Lower lobe of right lung (tissue), 2 donors: ENCODE measurements at places on chromosomes 13 and 19. TPM values are rescaled to one million over a fixed set of nuclear protein-coding genes. Genes with fewer than 3 reads are reported as not detected.

HOMER3 gene
- 20.5 TPM for total RNA-seq

ZNF345 gene
- total RNA-seq = 7.0 TPM

CYP4F8 gene
- not detected for total RNA-seq

DENND1C gene
- total RNA-seq = 15.1 TPM

PABPC3 gene
- total RNA-seq = 0.18 TPM

PNMA8C gene
- total RNA-seq = 0.18 TPM

GRCh38 chr13:40433577-40433976 lies 232.9 kb downstream of the FOXO1 start:
- no peak for DNase-seq
- H3K4me1 ChIP-seq = peaks cover 8% of the 10 kb centered on the region

GRCh38 chr19:42108527-42109389 lies 23.5 kb downstream of the POU2F2 start:
- DNase-seq = peak; percentile 83
- H3K27me3 ChIP-seq = no peaks in the 10 kb centered on the region
- no peak overlapping the region for H3K27ac ChIP-seq
- H3K36me3 ChIP-seq = no peaks in the 10 kb centered on the region
- H3K4me1 ChIP-seq = no peaks in the 10 kb centered on the region
- H3K4me3 ChIP-seq = no peak overlapping the region

DNA sequence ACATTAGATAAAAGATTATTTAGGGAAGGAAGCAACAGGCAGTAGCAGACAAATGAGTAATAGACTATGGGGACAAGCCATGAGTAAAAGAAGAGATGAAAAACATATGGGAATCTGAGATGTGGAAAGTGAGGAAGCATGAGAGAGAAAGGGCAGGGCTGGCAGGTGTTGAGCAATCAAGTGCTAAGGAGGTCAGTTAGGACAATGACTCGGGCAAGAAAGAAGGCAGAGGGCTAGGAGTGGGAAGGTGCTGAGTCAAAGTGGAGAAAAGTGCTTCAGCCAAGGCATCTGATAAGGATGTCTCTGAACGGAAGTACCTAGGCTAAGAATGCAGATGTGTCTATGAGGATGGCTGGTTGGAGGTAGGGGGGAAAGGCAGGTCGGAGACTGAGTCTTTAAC lies 291.9 kb upstream of the HTR2A start:
- no peak for DNase-seq
- no peaks in the 10 kb centered on the region for H3K4me1 ChIP-seq
- H3K36me3 ChIP-seq = no peaks in the 10 kb centered on the region
- no peak overlapping the region for H3K4me3 ChIP-seq
- H3K27ac ChIP-seq = no peak overlapping the region

GRCh38 chr13:49550942-49551644 lies 34.3 kb downstream of the RCBTB1 start:
- peaks cover 78% of the 10 kb centered on the region for H3K36me3 ChIP-seq
- no peaks in the 10 kb centered on the region for H3K27me3 ChIP-seq
- no peak for DNase-seq
- H3K4me1 ChIP-seq = no peaks in the 10 kb centered on the region
- no peak overlapping the region for H3K4me3 ChIP-seq

- no peak overlapping the region for H3K4me3 ChIP-seq
- no peak for DNase-seq
- H3K27me3 ChIP-seq = no peaks in the 10 kb centered on the region
- no peaks in the 10 kb centered on the region for H3K4me1 ChIP-seq
- H3K27ac ChIP-seq = no peak overlapping the region
These were observed 27.5 kb downstream of the VRK3 start for GRCh38 chr19:49997709-49998108.

DNA sequence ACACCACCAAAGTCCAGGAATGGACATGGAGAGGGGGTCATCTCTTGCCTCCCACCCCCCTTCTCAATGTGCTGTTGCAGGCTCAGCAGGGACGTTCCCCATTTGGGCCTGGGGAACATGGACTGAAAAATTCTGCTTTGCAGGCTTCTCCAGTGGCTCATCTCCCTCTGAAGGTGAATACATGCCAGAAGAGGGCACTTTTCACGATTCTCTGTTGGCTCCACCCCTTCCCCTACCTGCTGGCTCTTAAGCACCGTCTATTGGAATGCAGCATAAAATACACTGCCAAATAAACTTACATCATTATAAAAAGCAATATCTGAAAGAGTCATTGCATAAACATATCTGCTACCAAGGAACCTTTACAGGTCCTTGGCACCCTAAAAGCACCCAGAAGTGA lies 35.7 kb downstream of the NHLRC3 start:
- no peaks in the 10 kb centered on the region for H3K36me3 ChIP-seq
- no peaks in the 10 kb centered on the region for H3K27me3 ChIP-seq
- H3K27ac ChIP-seq = no peak overlapping the region
- H3K4me1 ChIP-seq = no peaks in the 10 kb centered on the region
- no peak overlapping the region for H3K4me3 ChIP-seq

DNA sequence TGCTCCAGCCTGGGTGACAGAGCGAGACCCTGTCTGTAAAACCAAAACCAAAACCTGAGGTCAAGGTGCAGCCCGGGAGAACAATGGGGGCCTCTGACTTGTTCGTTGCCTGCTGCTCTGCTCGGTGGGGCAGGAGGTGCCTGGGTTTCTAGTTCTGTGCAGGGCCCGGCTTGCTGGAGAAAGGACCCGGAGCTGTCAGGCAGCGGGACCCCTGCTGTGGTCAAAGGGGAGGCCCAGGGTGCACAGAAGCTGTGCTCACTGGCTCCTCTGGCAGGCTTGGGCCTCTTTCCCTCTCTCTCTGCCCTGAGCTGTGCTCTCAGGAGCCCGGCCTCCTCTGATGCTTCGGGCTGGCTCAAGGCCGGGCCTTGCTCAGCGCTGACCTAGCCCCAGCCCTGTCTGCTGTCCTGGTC lies 3.5 kb downstream of the LRP3 start:
- peaks cover 6% of the 10 kb centered on the region for H3K27me3 ChIP-seq
- H3K36me3 ChIP-seq = no peaks in the 10 kb centered on the region
- H3K27ac ChIP-seq = no peak overlapping the region
- DNase-seq = no peak
- H3K4me1 ChIP-seq = peaks cover 9% of the 10 kb centered on the region

DNA sequence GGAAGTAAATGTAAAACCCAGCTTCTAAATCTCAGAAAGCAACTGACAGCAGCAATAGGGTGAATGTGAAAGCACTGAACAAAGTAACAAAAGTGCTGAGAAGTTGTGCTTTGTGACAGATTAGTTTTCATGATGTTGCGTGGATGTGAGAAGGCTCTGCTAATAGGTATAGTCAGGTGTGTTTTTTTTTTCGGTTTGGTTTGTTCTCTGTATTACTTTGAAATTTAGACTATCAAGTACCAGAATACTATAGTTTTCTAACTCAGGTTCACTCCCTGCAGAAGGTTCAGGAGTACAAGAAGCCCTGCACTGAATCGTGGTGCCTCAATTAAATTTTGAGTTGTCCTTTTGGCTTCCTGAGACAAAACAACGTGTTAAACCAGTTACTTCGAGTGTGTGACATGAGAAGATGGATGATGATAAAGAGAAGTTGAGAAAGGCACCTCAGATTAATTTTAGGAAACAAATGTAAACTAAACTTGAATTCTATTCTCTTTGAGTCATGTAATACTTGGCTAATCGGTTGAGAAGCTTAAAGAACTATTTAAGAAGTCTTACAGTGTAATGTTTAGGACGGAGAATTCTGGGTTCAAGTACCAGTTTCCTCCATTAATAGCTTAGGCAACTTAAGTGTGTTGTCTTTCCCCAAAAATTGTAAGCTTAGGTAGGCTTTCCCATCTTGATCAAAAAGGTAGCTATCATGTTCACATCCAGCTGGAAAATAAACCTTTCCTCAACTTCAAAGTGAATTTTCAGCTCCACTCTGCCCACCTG lies 10.3 kb downstream of the MIR17HG start:
- H3K27me3 ChIP-seq = no peaks in the 10 kb centered on the region
- DNase-seq = no peak
- no peak overlapping the region for H3K4me3 ChIP-seq
- H3K27ac ChIP-seq = no peak overlapping the region

DNA sequence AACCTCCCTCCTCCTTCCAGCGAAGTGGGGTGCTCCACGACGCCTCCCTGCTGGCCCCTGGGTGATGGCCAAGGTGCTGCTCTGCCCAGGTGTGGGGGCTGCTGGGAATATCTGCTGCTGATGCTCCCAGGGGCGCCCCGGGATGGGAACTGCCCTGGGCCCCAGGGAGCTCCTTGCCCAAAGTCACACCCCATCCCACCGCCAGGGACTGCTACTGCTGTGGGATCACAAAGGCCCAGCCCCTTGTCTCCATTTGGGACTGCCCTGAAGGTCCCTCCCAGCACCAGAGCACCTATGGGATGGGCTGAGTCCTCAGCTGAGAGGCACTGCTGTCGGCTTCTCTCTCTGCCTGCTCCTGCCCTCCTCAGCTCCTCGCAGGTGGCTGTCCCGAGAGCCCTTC lies 19.0 kb downstream of the CHST8 start:
- peak; percentile 17 for DNase-seq
- no peak overlapping the region for H3K27ac ChIP-seq
- H3K27me3 ChIP-seq = peaks cover 18% of the 10 kb centered on the region

DNA sequence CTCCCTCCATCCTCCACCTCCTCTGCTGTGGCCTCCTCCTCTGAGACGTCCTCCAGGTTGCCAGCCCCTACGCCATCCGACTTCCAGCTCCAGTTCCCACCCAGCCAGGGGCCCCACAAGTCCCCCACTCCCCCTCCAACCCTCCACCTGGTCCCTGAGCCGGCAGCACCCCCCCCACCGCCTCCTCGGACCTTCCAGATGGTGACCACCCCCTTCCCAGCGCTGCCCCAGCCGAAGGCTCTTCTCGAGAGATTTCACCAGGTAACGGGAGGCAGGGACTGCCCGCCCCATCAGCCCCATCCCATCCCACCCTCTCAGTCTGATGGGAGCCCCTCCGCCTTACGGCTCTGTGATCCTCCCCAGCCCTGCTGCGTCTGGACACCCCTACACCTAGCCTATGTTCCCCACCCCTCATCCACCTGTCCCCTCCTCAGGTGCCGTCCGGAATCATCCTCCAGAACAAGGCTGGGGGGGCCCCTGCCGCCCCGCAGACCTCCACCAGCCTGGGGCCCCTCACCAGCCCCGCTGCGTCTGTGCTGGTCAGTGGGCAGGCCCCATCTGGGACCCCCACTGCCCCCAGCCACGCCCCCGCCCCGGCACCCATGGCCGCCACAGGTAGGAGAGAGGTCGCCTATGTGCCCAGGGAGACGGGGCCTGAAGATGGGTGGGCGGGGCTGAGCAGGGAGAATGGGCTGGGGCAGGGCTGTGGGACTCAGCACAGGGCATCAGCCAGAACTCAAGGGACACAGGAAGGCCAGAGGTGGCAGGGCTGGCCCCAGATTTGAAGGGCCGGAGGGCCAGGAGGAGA lies 18.6 kb upstream of the EHD2 start:
- no peak overlapping the region for H3K27ac ChIP-seq
- no peak for DNase-seq
- no peak overlapping the region for H3K4me3 ChIP-seq
- H3K4me1 ChIP-seq = peaks cover 6% of the 10 kb centered on the region

- no peak for DNase-seq
- H3K4me1 ChIP-seq = no peaks in the 10 kb centered on the region
- H3K27me3 ChIP-seq = no peaks in the 10 kb centered on the region
- H3K36me3 ChIP-seq = peaks cover 19% of the 10 kb centered on the region
These were observed 42.3 kb downstream of the POLR1D start for GRCh38 chr13:27663947-27664346.

GRCh38 chr19:45638930-45639729 lies at the start of gene EML2:
Gene EML2, minus strand, starts transcription at chr19:45639397. Its CDS starts 21 bp downstream, at chr19:45639376.
- peaks cover 7% of the 10 kb centered on the region for H3K27me3 ChIP-seq
- H3K4me1 ChIP-seq = peaks cover 51% of the 10 kb centered on the region
- H3K36me3 ChIP-seq = no peaks in the 10 kb centered on the region

DNA sequence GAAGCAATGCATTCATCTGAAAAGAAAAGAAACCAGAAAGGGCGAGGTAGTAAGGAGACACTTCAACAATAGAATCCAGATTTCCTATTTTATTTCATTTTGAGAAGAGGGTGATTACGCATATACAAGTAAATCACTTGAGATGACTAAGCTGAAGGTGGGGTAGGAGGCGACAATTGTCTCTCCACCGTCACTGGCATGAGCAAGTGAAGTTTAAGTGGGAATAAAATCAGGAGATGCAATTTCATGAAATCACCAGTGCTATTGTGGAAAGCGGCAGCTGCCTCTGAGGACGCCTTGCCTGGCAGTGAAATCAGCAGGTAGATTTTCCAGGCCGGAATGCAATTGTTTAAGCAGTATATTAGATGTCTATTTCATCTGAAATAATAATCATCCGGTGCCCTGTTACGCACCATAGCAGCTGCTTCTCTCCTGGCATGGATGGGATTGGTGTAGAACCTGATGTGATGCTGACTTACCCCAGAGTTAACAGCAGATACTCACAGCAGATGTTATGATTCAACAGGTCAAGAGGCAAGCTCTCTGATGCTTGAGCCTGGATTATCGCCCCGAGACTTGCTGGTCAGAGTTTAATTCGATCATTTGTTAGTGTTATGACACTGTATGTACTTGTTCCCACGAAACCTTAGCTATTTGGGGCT lies 64.3 kb downstream of the RASL11A start:
- no peaks in the 10 kb centered on the region for H3K4me1 ChIP-seq
- H3K4me3 ChIP-seq = no peak overlapping the region
- H3K36me3 ChIP-seq = no peaks in the 10 kb centered on the region
- peaks cover 3% of the 10 kb centered on the region for H3K27me3 ChIP-seq
- DNase-seq = no peak

DNA sequence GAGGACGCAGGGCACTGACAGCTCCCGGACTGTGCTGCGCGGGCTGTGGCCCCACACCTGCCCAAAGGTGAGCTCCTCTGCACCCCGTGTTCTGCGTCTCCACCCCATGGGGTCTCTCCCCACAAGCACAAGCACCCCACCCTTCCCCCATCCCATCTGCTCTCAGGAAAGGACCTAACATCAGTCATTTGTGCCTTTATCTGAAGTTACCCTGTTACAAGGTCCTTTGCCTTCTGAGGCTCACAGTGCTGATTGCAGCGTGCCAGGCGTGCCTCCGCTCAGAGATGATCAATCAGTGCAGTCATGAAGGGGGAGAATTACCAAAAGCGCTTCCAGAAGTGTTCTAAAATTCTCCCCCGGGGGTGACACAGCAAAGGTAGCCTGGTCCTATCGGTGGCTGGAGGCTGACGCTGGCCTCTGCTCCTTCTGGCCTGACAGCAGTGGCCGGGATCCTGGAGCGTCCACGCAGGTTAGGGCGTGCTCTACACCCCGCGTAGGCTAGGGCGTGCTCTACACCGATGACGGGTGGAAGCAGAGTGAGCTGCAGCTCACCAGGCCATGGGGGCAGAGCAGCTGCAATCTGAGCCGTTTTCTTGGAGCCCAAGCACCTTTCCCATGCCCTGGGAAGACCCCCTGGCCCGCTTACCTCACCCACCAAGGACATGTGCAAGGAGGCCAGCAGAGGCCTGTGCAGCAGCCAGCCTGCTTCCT lies 84.7 kb upstream of the TM9SF2 start:
- no peaks in the 10 kb centered on the region for H3K27me3 ChIP-seq
- no peak for DNase-seq
- no peak overlapping the region for H3K27ac ChIP-seq
- H3K36me3 ChIP-seq = no peaks in the 10 kb centered on the region

- H3K27ac ChIP-seq = peak overlapping the region; percentile 96
- H3K4me3 ChIP-seq = peak overlapping the region; percentile 87
- no peaks in the 10 kb centered on the region for H3K36me3 ChIP-seq
These were observed 3.2 kb downstream of the ARHGAP35 start for GRCh38 chr19:46863818-46864629.
